ENCODE measurements at places on chromosomes 11 and 22.

- DNase-seq: no peak
Observed at GRCh38 chr22:41070665-41071331, 21.6 kb upstream of the EP300 start.

DNA sequence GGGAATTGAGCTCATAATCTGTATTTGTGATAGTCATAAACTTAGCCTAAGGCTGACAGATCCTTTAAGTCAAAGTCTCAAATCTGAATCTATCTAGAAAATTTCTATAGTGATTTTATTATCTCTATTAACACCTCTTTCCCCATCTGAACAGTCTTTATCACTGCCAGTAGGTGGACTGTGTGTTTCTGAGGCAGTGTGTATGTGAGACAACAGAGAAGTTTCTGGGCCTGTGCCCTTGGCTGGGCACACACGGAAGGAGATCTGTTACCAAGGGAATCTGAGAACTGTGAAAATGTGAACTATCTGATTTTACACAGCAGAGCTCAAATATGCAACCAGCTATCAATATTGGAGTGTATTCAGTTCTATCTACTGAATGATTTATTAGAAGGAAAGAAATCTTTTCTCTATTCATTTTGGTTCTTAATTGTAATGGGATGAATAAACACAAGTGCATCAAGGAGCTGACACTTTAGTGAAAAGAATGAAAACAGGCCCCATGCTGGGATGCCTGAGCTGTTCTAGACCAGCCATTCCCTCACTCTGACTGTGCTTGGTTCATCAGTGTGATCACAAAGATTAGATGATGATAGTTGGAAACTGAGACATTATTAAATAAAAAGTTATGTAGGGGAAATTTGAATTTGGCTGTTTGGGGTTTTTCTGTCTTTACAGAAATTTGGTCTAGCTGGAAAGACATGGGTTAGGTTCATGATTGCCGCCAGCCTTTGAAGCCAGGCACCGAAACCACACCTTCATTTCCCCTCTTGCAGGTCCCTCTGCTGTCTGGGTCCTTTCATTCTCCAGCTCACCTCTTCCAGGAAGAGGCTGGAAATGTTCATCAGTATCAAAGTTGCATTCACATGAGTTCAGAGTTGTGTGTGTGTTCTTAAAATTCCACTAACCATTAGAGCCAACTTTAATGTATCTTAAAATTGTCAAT, 68.1 kb downstream of the LIF start:
- DNase-seq: no peak

GRCh38 chr11:84947970-84948580, 679.1 kb downstream of the DLG2 start:
- peak; percentile 26 for DNase-seq

DNA sequence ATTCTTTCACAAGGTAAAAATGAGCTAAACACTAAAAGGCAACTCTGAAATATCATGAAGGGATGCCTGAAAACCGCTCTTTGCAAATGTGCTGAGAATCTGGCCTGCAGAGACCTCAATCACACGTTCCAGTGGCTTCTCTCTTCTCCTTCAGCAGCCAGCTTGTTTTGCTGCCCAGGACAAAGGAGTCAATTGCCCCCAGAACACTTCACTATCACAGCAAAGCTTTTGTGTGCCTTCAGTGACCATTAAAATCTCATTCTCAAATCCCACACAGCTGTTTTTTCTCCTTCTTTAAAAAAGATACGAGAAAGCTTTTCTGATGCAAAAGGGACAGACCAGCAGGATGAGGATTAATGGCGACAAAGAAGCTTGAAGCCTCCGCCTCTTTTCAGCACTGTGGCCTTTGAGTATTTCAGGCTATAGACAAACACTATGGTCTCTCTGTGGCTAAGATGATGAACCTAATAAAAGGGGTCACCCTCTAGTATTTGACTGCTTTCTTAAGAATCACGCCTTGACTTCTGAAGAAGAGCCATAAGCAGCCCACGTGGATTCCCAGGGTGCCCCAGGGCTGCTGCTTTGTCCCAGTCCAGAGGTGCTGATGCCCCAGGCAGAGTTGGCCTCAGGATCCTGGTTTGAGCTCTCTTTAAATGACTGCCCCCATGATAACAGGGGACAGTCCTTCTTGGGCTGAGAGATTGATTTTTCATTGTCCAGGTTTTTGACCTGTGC, 33.4 kb upstream of the NRIP3 start:
- DNase-seq: no peak

- no peak for DNase-seq
Observed at GRCh38 chr22:27903805-27904473, 15.1 kb downstream of the PITPNB start.

- no peak for DNase-seq
Observed at GRCh38 chr11:770642-771616, 6.4 kb downstream of the GATD1 start.

DNA sequence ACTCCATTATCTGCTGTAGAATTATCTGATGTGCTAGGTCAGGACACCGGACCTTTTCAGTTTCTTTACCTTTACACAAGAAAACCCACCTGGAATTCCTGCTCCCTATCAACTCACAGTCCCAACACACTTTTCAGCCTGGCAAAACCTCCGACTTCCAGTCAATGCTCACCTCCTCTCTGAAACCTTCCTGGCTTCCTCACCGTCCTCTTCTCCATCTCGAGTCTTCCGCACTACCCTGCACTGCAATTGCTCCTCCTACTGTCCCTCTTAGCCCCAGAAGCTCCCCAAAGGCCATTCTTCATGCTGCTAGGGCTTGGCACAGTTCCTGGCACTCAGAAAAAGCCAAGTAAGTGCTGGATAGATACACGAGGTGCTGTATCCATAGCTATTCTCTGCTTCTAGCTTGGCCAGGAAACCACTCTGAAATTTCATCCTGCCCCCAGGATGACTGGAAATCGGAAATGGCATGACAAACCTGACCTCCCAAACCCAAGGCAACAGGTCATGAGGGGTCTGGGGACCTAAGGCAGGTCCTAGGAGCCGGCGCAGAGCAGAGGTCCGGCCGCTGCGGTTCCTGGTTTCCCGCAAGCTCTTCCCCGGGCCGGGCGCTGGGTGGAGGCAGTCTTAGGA, 702 bp downstream of the SYN3 start:
- DNase-seq: no peak

DNA sequence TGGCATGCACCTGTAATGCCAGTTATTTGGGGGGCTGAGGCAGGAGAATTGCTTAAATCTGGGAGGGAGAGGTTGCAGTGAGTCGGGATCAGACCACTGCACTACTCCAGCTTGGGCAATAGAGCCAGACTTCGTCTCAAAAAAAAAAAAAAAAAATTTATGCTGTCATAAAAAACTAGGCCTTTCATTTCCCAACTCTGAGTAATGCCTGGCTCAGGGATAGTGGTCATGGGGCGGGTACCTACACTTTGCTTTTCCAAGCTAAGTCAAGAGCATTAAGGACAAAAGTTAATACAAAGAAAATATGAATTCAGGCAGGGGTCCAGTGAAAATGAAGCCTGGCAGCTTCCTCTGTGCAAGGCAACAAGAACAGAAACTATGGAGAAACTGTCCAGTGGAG, 16.3 kb downstream of the CPSF7 start:
- no peak for DNase-seq

DNA sequence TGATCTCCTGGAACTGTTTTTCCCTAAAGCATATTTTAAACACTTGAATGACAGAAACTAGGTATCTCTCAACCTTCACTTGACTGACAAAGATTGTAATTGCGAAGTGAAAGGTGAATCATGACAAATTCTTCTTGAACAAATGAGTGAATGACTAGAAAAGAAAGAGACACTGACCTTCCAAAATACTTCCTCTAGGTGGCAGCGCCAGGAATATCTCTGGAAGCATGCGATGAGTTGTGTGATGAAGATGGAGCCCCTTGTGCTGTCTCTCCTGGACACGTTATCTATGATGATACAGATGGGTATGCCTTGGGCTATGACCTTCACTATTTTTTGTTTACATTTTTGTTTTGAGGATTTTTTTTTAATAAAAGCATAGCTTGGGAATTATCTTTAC, 7.0 kb upstream of the CASP12 start:
- no peak for DNase-seq

- peak; percentile 56 for DNase-seq
Observed at GRCh38 chr22:34414467-34415440, 494.5 kb upstream of the LARGE1 start.

DNA sequence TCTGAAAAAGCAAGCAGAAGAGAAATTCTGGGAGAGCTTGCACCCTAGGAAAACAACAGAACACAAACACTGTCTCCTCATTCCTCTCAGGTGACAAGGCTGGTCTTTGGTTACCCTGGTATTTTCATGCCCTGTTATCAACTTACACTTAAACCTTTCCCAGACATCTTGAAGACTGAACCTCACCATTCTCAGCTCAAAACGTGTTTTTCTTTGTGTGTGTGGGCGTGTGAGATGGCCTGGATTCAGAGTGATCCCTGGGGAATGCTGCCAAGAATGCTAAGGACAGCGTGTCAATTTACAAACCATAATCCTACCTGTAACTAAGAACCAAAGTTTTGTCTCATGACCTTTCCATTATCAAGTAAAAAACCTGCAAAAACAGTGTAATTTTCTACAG, 33.3 kb downstream of the ELF5 start:
- peak; percentile 2 for DNase-seq

GRCh38 chr22:43092085-43092484, 2.9 kb upstream of the TTLL1 start:
- DNase-seq: no peak

GRCh38 chr11:126048197-126048596, 14.5 kb downstream of the CDON start:
- DNase-seq: no peak

DNA sequence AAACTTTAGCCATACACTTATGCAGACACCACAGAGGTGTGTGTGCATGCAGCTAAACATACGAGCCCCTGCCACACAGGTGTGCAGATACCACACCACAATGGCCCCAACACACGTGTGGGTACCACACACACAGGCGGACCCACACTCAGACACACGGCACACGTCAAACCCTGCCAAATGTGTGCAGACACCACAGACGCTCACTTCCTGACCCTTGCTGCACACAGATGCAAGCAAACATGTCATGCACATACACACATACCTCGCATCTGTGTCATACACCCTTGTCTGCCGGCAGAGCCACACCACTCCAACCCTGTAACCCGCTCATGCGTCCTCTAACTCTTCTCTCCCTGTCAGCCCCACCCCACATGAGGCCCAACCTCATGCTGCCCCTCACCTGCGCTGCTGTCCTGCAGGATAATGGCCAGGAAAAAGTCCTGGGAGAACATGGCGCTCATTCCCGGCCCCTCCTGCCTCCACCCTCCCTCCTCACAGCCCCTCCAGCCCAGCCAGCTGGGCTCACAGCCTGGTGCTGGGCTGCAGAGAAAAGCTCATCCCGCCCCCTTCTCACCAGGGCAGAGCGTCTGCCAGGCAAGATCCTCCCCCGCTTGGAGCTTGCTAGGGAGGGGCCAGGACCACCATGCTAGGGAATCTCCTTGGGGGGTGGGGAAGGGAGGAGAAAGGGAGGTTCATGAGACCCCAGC, 14.2 kb downstream of the SMPD1 start:
- peak; percentile 80 for DNase-seq

- peak; percentile 3 for DNase-seq
Observed at GRCh38 chr11:124080327-124081001, 34.8 kb upstream of the VWA5A start.

GRCh38 chr22:28443526-28443876, 236.1 kb downstream of the TTC28 start:
- DNase-seq: peak; percentile 83

GRCh38 chr22:46547883-46548244, 10.4 kb upstream of the CELSR1 start:
- DNase-seq: peak; percentile 71

- DNase-seq: peak; percentile 78
Observed at GRCh38 chr11:102564110-102564509, 33.6 kb upstream of the MMP7 start.

All from fibroblast of skin of right biceps (primary cell).